Activated T-helper 17 cell treated with anti-CD3 and anti-CD28 coated beads, Interleukin-2, amount 50 U/mL, for 72 hours (primary cell): ENCODE measurements at places on chromosomes 1 and 21. TPM values are rescaled to one million over a fixed set of nuclear protein-coding genes. Genes with fewer than 3 reads are reported as not detected.

DNA sequence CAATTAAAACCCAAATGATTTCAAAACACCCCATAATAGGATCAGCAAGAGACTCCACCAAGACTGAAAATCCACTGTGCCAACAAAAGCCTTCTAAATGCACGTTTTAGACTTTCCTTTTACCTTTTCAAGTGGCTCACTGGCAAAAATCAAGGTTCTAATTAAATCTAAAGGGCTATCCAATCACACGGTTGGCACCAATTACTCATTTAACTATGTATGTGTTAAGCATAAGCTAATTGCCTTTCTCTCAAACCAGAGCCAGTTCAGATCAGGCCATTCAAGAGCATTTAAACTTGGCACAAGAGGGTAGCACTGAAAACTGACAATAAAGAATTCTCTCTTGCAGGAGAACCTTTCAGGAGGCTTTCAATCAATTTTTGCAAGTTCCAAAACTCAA, 139.5 kb downstream of the RGS7 start:
- H3K4me1 ChIP-seq = no peaks in the 10 kb centered on the region
- ATAC-seq = no peak
- H3K4me3 ChIP-seq = no peak overlapping the region
- no peak overlapping the region for H3K27ac ChIP-seq

- no peaks in the 10 kb centered on the region for H3K36me3 ChIP-seq
- H3K27ac ChIP-seq = no peak overlapping the region
- peaks cover 8% of the 10 kb centered on the region for H3K4me1 ChIP-seq
- ATAC-seq = no peak
- no peaks in the 10 kb centered on the region for H3K27me3 ChIP-seq
These were observed 80.4 kb downstream of the NPHP4 start for GRCh38 chr1:5911871-5912271.

GRCh38 chr1:234125283-234125682, 220.8 kb downstream of the SLC35F3 start:
- no peaks in the 10 kb centered on the region for H3K4me1 ChIP-seq
- H3K27ac ChIP-seq = no peak overlapping the region
- H3K27me3 ChIP-seq = peaks cover 26% of the 10 kb centered on the region
- no peak overlapping the region for H3K4me3 ChIP-seq
- H3K36me3 ChIP-seq = no peaks in the 10 kb centered on the region

DNA sequence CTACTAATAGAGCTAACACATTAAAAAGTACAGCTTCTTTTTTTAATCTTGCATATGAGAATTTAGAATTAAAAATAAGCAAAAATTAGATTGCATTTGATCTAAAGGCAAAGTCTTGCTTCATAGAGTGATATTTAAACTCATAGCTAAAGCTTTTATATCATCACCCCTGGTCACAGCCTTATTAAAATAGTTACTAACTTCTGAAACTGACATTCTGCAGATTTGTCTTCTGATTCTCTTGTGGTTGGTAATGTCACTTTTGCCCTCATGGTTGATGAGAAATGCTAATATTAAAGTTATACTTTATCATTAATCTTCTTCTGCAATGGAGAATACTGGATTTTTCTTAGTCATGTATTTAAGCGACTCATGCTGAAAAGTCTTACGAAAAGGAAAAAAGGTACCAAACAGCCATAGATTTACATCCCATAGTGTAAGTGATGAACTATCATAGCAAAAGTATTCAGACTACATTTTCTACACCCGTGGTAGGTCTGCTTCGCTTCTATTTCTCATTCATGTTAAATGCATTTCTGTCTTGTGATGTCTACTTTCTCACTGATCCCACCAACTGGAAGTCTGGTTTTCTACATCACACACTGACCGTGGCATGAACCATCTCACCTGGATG, 330.5 kb upstream of the B3GALT2 start:
- H3K4me3 ChIP-seq = peak overlapping the region; percentile 70
- H3K4me1 ChIP-seq = peaks cover 23% of the 10 kb centered on the region
- H3K27me3 ChIP-seq = no peaks in the 10 kb centered on the region
- H3K36me3 ChIP-seq = peaks cover 21% of the 10 kb centered on the region

- ATAC-seq = no peak
- peaks cover 30% of the 10 kb centered on the region for H3K27me3 ChIP-seq
- no peaks in the 10 kb centered on the region for H3K36me3 ChIP-seq
- no peak overlapping the region for H3K4me3 ChIP-seq
- no peak overlapping the region for H3K27ac ChIP-seq
These were observed 5.1 kb upstream of the EPHB2 start for GRCh38 chr1:22705586-22705985.

- peaks cover 22% of the 10 kb centered on the region for H3K4me1 ChIP-seq
- H3K27me3 ChIP-seq = peaks cover 37% of the 10 kb centered on the region
- H3K27ac ChIP-seq = no peak overlapping the region
- H3K4me3 ChIP-seq = no peak overlapping the region
- ATAC-seq = no peak
These were observed 128.2 kb downstream of the KCNN3 start for GRCh38 chr1:154741741-154742495.

- peaks cover 27% of the 10 kb centered on the region for H3K27me3 ChIP-seq
- no peak overlapping the region for H3K27ac ChIP-seq
- no peak for ATAC-seq
- H3K4me1 ChIP-seq = no peaks in the 10 kb centered on the region
- H3K4me3 ChIP-seq = no peak overlapping the region
These were observed 176.3 kb downstream of the PTPRU start for GRCh38 chr1:29412591-29412990.

DNA sequence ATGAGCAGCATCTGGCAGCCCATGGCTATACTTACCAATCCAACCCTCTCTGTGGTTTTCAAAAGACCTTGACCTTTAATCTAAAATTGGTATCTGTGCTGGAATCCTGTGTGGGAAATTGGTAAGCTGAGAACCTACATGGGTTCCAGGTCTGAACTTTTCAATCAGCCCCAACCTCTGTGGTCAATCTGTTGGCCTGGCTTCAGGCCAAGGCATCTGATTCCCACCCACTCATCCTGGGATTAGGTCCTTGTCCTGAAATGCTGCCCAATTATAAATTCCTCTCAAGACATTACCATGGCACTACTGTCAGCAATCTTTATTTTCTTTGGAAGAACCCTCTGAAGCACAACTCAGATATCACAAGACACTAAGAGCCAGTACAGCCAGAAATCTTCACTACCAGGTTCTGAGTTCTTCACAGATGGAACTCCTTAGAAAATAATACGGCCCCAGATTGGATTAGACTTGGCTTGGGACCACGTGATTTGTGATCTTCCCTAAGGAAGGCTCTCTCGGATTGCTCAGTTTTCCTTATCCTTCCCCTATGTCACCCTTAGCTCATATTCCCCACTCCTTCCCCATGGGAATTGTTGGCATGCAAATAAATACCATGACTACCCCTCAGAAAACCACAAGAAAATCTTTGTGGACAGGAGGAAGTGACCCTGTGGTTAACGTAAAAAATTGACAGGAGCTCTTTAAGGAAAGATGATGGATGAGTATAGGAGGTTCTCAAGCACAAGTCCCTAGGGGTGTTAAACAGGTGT, 207.9 kb upstream of the ST6GALNAC5 start:
- ATAC-seq = no peak
- no peak overlapping the region for H3K27ac ChIP-seq
- H3K36me3 ChIP-seq = no peaks in the 10 kb centered on the region
- no peak overlapping the region for H3K4me3 ChIP-seq

Gene LRRC71
- total RNA-seq = not detected

Gene MIA3
- total RNA-seq = 31.2 TPM

Gene BCL10
- total RNA-seq = 28.3 TPM

Gene KIAA1614
- 0.04 TPM for total RNA-seq

Gene RUNX3
- total RNA-seq = 116 TPM

Gene PPOX
- total RNA-seq = 27.3 TPM

Gene SNX27
- 36.3 TPM for total RNA-seq

Gene SERTAD4
- total RNA-seq = not detected

Gene TMEM82
- not detected for total RNA-seq
